ENCODE measurements at places on chromosomes 5 and 9.

GRCh38 chr5:132771503-132771998 lies 5.5 kb downstream of the SEPTIN8 start:
- DNase-seq: no peak

DNA sequence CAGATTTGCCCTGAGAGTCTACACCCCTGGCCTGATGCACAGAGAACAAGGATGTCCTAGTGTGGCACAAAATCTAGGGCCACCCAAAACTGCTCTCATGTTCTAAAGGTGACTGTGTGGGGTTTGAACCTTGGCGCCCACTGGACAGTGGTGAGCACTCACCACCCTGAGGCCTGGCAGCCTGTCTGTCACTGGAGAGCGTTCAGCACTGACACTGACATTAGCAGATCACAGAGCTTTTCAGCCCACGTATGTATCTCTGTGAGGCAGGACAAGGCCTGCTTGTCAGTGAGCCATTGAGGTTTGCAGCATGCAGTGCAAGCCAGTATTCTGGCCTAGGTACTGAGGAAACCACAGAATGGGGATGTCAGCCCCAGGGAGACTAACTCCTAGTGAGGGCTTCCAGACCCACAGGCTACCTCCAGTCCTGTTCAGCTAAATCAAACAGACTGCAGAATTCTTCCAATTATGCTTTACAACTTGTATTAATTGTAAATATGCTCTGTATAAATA lies 38.9 kb upstream of the SLC2A8 start:
- DNase-seq: no peak

GRCh38 chr5:72156946-72157624 lies 49.8 kb downstream of the MAP1B start:
- DNase-seq: no peak

GRCh38 chr5:158398360-158399201 lies 539.6 kb upstream of the CLINT1 start:
- no peak for DNase-seq

DNA sequence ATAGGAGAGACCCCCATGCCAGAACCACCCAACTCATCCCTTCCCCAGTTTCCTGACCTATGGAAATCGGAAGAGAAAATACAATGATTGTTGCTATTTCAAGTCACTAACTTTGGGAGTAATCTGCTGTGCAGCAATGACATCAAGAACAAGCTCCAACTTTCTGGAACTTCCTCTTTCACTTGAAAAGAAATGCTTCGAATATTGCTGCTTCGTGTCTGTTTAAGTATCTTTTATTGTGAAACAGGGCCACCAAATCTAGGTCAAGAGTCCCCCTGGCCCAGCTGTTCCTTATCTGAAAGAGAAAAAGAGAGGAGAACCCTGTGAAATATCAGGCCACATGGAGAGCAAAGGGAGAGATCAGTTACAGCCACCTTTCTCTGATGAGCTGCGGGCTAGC lies 59.4 kb upstream of the DNAH5 start:
- no peak for DNase-seq

DNA sequence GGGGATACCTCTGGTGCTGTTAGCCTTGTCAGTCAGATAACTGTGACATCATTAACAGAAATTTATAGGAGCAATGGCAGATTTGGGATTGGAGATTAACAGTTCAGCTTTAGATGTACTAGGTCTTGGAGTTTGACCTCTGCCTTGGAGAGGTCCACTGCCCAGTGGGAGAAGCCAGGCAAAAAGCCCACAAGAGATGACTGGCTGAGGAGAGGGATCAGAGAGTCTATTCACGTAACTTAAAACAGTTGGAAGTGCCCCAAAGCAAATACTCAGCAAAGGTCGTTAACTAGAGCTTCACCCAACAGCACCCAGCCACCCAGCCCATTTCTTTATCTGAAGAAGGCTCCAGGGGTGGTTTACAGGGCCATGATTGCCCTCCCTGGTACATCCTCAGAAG lies 232.7 kb upstream of the PPP1R2B start:
- no peak for DNase-seq

GRCh38 chr5:125333416-125333815 lies 587.0 kb upstream of the ZNF608 start:
- DNase-seq: no peak

- DNase-seq: no peak
Measured at GRCh38 chr5:96463091-96463490, 30.0 kb upstream of the PCSK1 start.

DNA sequence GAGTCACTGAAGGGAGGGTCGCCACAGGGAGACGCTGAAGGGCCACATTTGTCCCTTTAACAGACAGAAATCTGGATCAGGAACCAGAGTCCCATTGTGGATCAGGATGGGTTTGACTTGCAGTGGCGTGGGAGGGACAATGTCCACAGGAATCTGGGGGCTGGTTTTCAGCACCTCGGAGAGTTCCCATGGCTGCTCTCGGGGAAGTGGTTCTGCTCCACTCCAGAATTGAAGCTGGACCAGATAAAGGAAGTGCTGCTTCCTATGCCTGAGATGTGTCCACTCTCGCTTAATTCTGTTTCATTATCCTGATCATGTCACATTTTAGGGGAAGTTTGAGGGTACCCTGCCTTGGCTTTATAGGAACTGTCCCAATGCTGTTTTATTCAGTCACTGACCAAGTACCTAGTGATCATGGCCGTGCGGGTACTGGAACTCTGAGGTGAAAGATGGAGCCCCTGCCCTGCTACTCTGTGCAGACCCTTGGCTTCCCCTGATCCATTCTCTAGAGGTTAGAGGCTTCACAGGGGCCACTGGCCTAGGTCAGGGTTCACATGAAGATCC lies 28.7 kb downstream of the ENHO start:
- no peak for DNase-seq
